ENCODE measurements at places on chromosomes 16 and 17.
A peak's percentile ranks its signal among the peaks of the same experiment; 100 is the strongest.

- DNase-seq, result no peak
These were observed 513.6 kb upstream of the CDH8 start for GRCh38 chr16:62549875-62550274.

- DNase-seq, result no peak
These were observed 39.3 kb downstream of the NKD1 start for GRCh38 chr16:50587543-50587942.

- DNase-seq, result no peak
These were observed 24.5 kb downstream of the BEAN1 start for GRCh38 chr16:66451548-66451947.

- DNase-seq, result no peak
These were observed 1.1 kb upstream of the USP32 start for GRCh38 chr17:60392845-60393702.

- no peak for DNase-seq
These were observed 65.9 kb downstream of the TANGO6 start for GRCh38 chr16:68909099-68909733.

DNA sequence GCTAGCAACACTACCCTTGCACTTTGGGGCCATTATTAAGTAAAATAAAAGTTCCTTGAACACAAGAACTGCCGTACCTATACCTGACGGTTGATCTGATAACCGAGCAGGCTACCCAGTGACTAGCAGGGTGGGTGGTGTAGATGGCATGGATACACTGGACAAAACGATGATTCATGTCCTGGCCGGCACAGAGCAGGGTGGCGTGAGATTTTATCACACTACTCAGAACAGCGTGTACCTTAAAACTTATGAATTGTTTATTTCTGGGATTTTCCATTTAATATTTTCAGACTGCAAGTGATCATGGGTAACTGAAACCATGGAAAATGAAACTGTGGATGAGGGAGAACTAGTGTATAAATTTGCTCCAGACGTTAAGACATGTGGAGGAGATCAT is 41.0 kb upstream of the MSI2 start:
- DNase-seq, result no peak

- no peak for DNase-seq
These were observed 54.1 kb upstream of the BCAR1 start for GRCh38 chr16:75305364-75306098.

DNA sequence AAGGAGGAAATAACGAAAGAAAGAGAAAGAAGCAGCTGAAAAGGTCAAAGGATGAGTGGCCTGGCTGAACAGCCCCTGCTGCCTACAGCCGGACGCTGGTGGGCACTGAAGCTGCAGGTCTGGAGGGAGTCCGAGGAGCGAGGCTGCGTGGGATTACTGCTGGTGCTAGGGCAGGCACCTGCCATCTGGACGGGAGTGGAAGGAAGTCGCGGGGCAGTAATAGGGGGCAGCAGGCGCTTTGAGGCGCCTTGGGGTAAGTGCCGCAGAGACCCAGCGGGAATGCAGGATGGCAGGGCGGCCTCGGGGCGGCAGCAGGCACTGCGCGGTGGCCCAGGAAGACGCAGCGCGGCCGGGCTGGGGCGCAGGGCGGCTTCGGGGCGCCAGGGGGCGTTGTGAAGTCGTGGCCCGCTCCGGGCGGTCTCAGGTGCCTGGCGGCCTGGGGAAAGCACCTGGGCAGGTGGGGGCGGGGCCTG is 303 bp upstream of the SCNN1G start:
- DNase-seq, result peak; percentile 94

DNA sequence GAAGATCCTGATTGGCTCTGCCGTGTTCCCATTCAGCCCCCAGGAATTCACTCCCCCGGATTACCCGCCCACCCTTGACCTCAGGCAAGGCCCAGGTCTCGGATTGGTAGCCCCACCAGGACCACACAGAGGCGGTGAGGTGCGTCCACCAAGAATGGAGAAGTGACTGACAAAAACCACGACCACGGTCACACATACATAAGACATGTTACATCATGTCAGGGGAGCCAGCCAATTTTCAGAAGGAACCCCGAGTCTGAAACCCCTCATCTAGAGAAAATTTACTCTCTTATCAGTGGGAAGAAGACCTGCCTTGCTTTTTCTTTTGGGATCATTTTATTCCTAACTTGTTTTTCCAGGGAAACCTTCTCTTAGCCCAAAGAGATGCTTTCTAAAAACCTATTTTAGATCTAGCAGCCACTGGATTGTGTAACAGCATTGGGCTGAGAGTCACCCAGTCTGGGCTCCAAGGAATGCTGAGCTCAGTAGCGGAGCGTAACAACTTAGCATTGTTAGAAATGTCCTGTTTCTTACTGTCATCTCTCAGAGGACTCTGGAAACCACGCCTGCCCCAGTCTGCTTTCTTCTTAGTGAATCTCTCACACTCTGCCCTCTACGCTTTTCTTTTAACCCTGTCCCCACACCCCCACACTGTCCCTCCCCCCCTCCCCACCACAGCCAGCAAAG is 164.1 kb downstream of the CMIP start:
- DNase-seq, result no peak

DNA sequence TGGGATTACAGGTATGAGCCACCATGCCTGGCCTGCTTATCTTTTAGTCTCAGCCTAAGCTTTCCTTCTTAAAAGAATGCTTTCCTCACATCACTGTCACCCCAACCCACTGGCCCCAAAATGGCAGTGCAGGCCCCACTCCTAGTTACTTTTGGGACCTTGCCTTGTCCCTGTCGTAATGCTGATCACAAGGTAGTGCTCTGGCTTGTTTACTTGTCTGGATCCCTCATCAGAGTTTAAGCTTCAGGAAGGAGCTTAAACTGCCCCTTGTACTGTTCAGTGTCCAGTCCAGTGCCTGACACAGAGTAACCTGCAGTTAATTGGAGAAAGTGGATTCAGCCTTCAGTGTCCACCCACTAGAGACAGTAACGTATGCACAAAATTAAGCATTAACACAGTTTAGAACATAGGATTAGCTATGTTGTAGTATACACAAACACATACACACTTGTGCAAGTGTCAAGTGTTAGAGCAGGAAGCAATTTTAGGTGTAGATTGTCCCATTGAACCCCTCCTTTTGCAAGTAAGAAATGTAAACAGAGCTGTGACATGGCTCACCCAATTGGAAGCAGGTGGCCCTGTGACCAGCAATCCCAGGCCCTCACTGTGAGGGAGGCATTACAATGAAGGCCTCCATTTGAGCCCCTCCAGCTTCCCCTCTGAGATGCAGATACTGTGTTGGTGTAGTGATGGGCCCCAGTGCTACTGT is 44.2 kb downstream of the LDHD start:
- no peak for DNase-seq

DNA sequence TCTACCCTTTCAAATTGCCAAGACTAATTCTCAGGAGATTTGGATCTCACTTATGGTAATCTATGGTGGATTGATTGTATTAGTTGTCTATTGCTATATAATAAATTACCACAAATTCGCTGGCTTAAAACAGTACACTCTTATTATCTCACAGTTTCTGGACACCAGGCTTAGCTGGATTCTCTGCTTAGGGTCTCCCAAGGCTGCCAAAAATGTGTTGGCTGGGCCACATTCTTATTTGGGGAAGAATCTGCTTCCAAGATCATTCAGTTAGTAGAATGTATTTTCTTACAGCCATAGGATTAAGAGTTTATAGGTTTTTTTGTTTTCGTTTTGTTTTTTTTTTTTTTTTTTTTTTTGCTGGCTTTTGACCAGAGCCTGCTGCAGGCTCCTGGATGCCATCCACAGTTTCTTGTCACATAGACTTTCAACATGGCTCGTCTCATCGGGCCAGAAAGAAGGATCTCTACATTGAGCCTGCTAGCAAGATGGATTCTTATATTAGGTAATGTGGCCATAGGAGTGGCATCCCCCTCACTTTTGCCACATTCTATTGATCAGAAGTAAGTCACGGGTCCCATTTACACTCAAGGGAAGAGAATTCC is 415.3 kb downstream of the KIF2B start:
- no peak for DNase-seq

- peak; percentile 98 for DNase-seq
These were observed 717 bp downstream of the UBE2Z start for GRCh38 chr17:48908853-48909394.

DNA sequence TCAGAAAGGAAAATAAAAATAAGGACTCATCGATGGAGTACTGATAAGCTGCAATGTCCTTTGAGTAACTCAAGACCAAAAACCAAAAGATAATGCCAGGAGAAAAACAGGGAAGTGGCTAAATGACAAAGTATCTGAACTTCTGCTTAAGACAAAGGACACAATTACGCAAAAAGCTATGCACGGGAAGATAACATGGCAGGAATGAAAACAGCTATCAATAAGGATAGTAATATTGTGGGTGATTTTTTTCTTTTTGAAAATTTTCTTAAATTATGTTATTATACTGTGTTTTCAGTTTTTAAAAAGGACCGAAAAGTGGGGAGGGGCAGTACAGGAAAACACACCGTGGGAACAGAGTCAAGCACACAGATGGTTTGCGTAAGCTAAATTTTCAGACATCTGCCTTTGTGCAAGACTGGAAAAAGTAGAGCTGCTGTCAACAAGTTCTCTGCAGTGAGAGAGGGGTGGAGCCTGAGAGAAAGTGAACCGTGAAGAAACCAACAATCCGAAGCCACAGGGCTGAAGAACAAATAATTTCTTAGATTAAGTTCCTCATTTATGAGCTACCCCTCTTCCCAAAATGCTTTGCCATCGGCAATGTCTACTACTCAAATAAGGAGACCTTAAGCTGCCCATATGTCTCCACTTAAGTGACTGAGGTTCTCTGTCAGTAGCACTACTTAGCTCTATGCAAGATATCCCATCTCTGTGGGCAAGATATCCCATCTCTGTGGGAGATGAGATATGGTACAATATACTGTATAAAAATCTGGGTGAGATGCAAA is 99.9 kb upstream of the CORO6 start:
- DNase-seq, result no peak

GRCh38 chr16:15672514-15673167 is 22.6 kb downstream of the NDE1 start:
- no peak for DNase-seq

DNA sequence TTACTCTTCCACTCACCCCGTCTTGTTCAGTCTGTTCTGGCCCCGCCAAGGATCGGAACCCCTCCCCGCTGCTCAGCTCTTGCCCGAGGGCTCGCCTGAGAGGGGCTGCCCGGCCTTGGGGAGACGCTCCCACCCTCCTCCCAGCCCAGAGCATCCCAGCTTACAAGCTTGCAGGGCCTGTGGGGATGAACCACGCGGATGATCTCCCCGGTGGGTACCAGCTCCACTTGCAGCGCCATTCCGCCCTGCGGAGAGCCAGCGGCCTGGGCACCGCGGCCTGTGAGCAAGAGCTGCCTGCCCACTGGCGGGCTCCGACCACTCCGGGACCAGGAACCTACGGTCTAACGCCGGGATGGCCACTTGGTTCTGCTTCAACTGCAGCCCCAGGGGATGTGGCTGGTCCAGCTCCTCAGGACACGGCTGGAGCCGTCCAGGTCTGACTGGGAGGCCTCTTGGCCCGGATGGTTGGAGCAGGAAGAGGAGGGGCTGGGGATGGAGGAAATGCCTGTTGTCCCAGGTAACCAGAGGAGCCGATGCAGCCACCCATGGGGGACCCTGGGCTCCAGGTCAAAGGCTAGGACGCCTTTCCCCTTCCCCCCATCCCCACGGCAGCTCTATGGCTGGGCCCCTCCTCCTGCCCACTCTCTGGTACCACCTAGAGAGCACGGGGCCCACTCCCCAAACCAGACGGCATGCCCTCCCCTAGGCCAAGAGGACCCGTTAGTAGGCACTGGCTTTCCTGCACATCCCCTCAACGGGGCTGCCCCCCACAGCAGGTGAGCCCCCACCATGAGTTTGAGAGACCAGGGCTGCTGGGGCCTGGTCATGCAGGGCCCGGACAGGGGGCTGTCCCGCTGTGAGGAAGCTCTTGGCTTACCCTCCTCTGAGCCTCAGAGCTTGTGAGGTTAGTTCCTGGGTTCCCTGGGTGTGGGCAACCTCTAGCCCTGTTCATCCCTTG is at the start of gene MYO1C:
TSS of gene MYO1C (minus strand) at position 438 of the 958 bp plus-strand sequence. CDS start at position 239, 199 bp downstream.
- DNase-seq, result peak; percentile 52

GRCh38 chr16:5601957-5602356 is 504.4 kb upstream of the EEF2KMT start:
- no peak for DNase-seq
